Stimulated activated CD4-positive, alpha-beta T cell treated with anti-CD3 and anti-CD28 coated beads, TNF-alpha, amount 100 ng/mL, for 4 hours (primary cell): ENCODE measurements at places on chromosomes 13 and 19.

GRCh38 chr19:45011959-45012358, 10.7 kb downstream of the RELB start:
- no peak for DNase-seq

GRCh38 chr19:14632286-14632685, 42.4 kb downstream of the ADGRE3 start:
- DNase-seq, result no peak

DNA sequence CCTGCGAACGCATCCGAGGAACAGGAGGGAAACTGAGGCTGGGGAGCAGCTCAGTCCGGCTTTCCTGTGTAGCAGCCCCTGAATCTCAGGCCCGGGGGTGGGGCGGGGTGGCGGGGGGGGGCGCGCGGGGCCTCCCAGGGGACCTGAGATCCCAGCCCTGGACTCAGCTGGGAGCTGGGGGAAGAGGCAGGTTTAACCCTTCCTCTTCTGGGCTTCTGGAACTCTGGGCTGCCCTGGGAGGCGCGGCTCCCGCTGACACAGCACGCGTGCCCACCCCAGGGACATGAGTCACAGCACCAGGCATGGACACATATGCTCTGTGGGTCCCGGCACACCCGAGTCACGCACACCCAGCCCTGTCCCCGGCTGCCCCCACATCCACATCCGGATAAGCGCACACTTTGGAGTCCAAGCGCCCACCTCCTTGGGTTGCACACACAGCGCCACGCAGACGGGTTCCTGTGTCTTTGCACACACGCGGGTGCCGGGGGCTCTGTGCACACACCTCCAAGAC, 3.5 kb upstream of the CIRBP start:
- no peak for DNase-seq

DNA sequence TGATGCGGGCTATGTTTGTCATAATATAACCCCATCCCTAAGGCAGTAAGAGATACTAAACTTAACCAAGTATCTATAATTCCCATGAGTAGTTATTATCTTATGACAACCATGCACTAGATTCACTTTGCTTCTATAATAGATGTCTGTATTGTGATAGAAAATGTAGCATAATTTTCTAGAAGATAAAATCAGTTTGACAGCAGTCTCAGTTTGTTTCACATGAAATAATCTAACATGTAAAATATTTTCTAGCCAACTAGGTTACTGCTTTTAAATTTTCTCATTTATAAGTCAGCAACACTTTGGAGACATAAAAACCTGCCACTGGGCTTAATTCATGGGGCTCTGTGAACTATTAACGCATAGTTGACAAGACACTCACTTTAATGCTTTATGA, 1410.7 kb upstream of the ATXN8OS start:
- DNase-seq, result no peak

DNA sequence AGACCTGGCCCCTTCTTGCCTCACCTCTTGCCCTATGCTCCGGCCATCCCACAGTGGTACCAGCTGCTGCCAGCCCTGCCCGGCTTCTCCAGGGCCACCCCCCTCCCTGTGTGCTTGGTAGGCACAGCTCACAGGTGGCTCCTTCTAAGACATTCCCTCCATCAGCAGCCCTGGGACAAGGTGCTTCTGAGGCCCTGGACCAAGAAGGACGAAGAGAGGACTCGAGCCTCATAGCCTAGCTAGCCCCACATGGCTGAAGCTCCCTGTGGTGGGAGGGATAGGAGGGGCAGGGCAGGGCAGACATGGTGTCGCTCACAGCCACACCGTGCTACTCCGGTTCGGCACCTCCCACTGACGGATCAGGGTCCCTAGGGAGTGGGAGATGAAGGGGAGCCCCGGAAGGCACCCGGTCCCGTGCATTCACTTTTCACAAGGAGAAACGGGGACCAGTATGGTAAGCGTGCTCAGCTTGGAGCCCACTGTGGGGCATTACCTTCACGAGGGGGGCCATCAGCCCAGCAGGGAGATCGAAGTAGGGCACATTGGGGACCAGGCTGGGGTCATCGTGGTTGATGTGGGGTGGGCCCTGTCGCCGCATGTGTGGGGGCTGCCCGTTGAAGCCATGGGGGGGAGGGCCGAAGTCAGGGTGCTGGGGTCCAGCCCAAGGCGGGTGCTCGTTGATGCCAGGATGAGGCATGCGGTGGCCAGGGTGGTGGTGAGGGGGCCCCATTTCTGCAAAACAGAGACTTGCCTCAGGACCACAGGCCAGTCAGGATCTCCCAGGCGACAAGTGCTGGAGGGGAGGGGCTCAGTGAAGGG, 19.5 kb downstream of the CHERP start:
- no peak for DNase-seq

- no peak for DNase-seq
These were observed 316.6 kb downstream of the POU4F1 start for GRCh38 chr13:78286748-78287147.
